NCI-H1436 (cell line): ENCODE measurements at places on chromosomes 13 and 19.
A peak's percentile ranks its signal among the peaks of the same experiment; 100 is the strongest.

- DNase-seq = no peak
Observed at GRCh38 chr13:28413999-28414398, 80.9 kb downstream of the FLT1 start.

DNA sequence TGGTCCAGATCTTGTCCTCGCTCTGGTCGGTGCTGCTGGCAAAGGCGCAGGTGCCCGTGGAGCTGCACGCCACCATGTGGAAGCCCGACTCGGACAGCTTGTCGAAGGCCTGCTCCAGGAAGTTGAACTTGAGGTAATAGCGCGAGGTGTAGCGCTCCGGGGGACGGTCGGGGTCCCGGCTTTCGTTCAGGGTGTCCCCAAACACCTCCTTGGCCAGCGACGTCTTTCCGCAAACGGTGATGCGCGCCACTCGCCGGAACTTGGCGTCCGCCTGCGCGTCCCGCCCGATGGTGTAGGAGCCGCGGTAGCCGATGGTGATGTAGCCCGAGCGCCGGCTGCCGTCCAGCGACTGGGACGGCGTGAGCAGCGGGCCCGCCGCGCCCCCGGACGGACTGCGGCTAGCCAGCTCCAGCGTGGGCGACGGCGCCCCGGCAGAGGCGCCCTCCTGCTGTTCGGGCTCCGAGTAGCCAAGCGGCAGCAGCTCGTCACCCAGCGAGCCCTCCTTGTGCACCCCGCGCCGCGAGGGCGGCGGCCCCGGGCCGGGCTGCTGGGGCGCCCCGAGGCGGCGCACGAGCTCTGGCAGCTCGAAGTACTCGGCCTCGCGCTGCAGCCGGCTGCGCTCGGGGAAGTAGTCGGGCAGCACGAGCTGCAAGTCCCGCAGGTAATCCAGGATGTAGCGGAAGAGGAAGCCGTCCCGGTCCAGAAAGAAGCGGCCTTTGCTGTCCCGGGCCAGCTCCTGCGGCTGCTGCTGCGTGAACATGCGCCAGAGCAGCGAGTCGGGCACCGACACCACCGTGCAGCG is 801 bp downstream of the KCTD12 start:
- peak; percentile 34 for DNase-seq

GRCh38 chr19:40933025-40933424 is 51.0 kb upstream of the CYP2A7 start:
- DNase-seq = no peak

- DNase-seq = no peak
Observed at GRCh38 chr19:1014161-1015060, 6.5 kb downstream of the TMEM259 start.

DNA sequence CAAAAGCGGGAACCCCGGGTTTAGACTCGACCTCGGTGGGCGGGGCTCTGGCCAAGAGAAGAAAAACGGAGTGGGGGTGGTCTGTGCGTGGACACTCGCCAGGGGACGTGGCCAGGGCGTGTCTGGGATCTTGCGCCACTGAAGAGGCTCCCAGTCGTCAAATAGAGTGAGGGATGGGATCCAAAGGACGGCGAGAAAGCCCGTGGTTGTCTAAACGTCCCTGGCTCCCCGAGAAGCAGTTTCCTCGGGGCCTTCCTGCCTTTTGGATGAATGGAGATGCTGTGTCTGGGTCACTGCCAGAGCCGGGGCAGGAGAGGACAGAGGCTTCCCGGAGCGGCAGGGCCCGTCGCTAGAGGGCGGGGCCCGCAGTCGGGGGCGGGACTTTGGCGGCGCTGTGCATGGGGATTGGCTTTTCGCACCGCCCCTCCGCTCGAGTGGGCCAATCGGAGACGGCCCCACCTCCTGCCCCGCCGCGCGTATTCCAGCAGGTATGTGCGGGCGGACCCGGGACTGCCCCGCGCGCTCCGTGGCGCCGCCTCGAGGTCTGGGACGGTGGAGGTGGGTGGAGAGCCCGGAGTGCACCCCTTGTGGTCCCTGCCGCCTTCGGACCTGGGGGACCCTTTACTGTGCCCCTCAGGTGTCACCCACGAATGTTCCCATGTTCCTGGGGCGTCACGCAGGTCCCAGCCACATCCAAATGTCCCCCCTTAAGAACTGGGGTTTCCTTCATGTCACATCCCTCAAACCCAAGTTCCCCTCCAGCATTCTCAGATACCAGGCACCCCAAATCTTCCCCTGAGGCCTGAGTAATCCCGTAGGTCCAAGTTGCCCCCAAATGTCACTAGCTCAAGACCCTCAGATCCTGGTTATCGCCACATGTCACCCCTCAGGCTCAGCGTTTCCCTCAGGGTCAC is 38.3 kb downstream of the ZSWIM4 start:
- DNase-seq = peak; percentile 87

- DNase-seq = no peak
Observed at GRCh38 chr13:94701313-94702180, 10.8 kb downstream of the SOX21 start.

DNA sequence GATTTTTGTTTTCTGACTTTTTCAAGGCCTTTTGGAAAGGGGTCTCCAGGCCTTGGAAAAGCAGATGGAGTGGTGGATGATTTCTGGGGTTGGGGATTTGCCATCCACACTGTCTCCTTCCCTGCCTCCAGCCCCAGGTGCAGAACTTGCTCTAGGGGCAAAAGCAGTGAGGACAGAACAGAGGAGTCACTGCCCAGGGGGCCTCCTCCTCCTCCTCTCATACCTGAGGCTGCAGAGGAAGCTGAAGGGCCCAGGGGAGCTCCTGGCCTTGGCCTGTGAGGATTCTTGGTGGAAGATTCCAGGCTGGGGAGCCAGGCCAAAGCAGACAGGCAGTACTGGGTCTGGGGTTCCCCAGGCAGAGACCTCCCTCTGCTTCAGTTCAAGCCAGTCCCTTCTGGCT is 52.3 kb upstream of the URI1 start:
- DNase-seq = no peak

- DNase-seq = no peak
Observed at GRCh38 chr19:9705836-9706235, 30.9 kb upstream of the ZNF562 start.

GRCh38 chr19:13430790-13431582 is 75.3 kb downstream of the CACNA1A start:
- peak; percentile 14 for DNase-seq

DNA sequence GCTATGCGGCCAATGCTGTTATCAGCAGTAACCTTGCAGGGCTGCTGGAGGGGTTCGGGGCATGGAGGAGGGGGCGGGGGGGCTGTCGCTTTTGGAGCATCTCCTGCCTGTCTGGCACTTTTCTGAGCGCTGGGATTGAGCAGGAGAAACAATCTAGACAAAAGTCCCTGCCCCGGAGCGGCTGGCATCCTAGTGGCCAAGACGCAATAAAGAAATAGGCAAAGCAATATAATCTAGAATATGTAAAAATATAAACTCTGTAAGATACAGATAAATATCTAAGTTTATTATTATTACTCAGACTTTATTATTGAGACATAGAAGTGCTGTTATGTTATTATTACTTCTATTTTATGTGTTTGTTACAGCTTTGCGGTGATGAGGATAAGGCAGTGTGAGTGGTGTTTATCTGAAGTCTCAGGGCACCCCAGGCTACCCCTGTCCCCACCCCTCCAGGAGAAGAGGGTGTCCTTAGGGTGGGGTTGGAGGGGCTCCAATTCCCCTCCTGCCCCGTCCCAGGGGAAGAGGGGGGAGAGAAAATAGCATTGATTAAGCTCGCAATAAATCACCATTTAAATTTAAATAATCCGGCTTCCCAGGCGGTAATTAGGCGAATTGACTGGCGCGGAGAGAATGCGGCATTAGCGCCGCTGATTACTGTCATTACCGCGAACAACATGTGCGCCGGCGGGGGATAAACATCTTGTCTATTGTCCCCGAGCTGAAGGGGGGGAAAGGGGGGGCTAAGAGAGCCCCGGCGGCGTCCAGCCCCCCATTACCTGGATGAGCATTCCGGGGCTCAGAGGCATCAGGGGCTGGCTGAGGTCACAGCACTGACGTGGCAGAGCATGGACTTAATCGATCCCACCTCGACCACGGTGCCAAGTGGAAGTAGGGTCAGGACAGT is 3.2 kb downstream of the NPAS1 start:
- DNase-seq = peak; percentile 51

GRCh38 chr13:19155321-19155861 is 26.2 kb downstream of the TUBA3C start:
- no peak for DNase-seq

GRCh38 chr19:50318438-50318837 is 10.7 kb downstream of the KCNC3 start:
- no peak for DNase-seq

DNA sequence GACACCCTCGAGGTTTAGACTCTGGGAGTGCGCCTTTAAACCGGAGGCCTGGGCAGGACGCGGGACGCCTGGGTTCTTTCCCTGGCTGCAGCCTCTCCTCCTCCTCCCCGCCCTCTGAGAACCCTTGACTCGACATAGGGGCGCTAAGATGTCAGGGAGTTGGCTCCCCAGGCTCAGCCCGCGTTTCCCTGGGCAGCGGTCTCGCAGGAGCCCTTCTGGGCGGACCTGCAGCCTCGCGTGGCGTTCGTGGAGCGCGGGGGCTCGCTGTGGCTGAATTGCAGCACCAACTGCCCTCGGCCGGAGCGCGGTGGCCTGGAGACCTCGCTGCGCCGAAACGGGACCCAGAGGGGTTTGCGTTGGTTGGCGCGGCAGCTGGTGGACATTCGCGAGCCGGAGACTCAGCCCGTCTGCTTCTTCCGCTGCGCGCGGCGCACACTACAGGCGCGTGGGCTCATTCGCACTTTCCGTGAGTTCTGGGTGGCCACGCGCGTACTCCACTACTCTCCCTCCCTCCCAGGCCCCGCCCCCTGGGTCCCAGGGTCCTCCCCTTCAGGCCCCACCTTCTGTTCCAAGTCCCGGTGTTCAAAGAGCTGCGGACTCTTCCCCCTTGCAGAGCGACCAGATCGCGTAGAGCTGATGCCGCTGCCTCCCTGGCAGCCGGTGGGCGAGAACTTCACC is 1.3 kb downstream of the ICAM5 start:
- no peak for DNase-seq

DNA sequence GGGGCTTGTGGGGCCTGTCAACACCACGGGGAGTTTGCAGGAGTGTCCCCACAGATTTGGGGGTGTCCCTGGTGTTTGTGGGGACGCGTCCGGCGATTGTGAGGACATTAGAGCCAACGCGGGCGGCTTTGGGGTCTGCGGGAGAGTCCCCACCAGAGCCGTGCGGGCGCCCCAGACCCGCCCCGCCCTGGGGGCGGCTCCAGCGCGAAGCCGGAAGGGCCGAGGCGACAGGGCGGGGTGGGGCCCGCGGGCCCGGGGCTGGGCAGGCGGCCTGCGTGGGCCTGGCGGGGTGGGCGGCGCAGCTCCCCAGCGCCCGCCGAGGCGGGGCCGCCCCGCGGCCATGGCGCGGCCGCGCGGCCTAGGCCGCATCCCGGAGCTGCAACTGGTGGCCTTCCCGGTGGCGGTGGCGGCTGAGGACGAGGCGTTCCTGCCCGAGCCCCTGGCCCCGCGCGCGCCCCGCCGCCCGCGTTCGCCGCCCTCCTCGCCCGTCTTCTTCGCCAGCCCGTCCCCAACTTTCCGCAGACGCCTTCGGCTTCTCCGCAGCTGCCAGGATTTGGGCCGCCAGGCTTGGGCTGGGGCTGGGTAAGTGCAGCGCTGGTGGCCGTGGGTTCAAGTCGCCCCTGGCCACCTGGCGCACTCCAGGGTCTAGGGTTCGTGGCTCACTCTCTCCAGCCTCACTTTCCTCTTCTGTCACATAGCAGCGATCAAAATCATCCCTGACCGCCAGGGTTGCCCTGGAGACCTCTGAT is 10.3 kb downstream of the PDE4A start:
- DNase-seq = no peak

DNA sequence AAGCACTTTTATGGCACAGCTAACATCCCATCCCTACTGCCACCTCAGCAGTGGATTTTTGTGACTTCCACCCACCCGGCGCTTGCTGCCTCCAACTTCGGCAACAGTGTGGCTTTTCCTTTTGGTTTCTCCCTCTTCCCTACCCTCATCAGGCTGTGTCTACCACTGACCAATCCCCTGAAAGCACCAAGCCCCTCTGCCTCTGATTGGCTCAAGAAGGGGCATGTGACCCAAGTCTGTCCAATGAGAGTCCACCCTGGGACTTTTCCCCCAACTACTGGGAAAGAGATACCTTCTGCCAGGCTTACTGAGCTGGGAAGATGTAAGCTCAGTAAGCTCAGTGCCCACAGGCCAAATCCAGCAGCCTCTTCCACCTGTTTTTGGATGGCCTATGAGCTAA is 5.8 kb downstream of the SMIM7 start:
- DNase-seq = no peak

- no peak for DNase-seq
Observed at GRCh38 chr19:20151617-20152145, 15.3 kb upstream of the ZNF486 start.

DNA sequence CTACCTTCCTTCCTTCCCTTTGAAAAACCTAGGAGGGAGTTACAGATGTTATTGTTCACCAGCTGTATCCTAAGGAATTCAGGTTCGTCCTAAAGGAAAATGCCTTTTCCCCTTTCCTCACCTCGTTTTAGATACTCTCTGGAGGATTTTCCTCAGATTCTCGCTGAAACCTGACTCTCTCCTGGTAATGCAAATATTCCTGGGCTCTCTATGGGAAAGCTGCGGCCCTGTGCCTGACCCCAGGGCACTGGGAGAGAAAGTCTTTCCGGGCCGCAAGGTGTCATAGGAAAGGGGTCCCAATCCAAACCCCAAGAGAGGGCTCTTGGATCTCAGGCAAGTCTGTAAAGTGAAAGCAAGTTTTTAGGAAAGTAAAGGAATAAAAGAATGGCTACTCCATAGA is 13.1 kb upstream of the OR1M1 start:
- no peak for DNase-seq
